ENCODE measurements at places on chromosomes 3 and 15. TPM values are rescaled to one million over a fixed set of nuclear protein-coding genes. Genes with fewer than 3 reads are reported as not detected.

- DNase-seq, result no peak
Measured at GRCh38 chr15:53251996-53252395, 461.9 kb upstream of the ONECUT1 start.

DNA sequence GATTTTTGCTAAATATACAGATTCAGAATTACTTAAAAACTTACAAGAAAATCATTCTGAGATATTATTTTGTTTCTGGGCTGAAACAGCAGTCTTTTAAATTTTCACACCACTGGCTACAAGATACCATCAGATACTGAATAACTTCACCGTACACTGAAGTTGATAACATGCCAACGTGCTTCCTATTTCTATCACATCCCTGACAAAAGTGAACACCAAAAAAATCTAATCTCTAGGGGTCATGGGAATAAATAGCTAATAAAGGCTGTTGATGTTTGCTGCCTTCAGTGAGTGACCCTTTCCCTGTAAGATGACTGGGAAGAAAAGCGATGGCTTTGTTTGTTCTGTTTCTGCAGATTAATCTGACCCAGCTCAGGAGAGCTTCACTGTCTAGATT is 120.5 kb downstream of the DUT start:
- DNase-seq, result no peak

DNA sequence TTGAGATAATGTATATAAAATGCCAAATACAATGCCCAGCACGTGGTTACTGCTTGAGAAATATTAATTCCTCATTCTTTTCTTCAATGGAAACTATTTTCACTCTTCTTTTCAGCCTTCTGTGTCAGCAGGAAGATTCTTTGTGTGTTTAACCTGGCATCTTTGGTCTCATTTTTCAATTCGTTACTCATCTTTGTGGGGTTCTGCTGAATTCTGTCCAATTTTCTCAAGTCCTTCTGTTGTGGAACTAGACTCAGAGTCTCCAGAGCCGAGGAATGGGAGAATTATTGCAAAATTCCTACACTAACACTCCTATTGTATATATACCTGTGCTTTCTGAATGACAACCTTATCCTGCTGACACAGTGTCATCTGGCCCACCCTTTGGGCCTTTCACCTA is 96.8 kb upstream of the RGMA start:
- no peak for DNase-seq

GRCh38 chr3:129604767-129605166 is 1.7 kb downstream of the PLXND1 start:
- no peak for DNase-seq

DNA sequence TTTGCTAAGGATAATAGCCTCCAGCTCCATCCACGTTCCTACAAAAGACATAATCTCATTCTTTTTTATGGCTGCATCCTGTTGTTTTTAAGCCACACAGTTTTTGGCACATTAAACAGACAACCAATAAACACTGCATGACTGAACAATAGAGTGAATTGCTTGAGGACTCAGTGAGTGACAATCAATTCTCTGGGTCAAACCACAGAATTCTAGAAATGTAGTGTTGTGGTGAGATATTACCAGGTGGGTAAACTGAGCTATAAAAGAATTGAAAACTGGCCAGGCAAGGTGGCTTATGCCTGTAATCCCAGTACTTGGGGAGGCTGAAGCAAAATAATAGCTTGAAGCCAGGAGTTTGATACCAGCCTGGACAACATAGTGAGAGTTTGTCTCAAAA is 154.7 kb upstream of the CADPS start:
- no peak for DNase-seq

- no peak for DNase-seq
Measured at GRCh38 chr3:15498431-15499214, 22.9 kb downstream of the COLQ start.

- no peak for DNase-seq
Measured at GRCh38 chr15:90463381-90463780, 66.3 kb upstream of the CRTC3 start.

GRCh38 chr15:74655424-74655823 is 39.8 kb downstream of the CLK3 start:
- no peak for DNase-seq

The CYP1A2 gene
- not detected for total RNA-seq

GRCh38 chr3:99644017-99644416 is 5.6 kb downstream of the COL8A1 start:
- no peak for DNase-seq

The EOGT gene
- total RNA-seq, result 20.7 TPM

The CPLX3 gene
- total RNA-seq, result not detected

The CLCN2 gene
- total RNA-seq, result 3.5 TPM

- DNase-seq, result no peak
Measured at GRCh38 chr3:34948517-34948916, 690.8 kb upstream of the ARPP21 start.

GRCh38 chr3:135134684-135135075 is 339.6 kb downstream of the EPHB1 start:
- DNase-seq, result no peak

- DNase-seq, result no peak
Measured at GRCh38 chr3:126343649-126344035, 13.6 kb downstream of the KLF15 start.

- DNase-seq, result no peak
Measured at GRCh38 chr15:73822998-73823397, 50.4 kb upstream of the TBC1D21 start.

- DNase-seq, result no peak
Measured at GRCh38 chr3:64291345-64291744, 66.1 kb upstream of the PRICKLE2 start.

The KLHL18 gene
- total RNA-seq, result 18.9 TPM

The SLC28A1 gene
- not detected for total RNA-seq

GRCh38 chr3:45682311-45682710 is 6.9 kb upstream of the SACM1L start:
- DNase-seq, result no peak

The FEZF2 gene
- total RNA-seq, result not detected

DNA sequence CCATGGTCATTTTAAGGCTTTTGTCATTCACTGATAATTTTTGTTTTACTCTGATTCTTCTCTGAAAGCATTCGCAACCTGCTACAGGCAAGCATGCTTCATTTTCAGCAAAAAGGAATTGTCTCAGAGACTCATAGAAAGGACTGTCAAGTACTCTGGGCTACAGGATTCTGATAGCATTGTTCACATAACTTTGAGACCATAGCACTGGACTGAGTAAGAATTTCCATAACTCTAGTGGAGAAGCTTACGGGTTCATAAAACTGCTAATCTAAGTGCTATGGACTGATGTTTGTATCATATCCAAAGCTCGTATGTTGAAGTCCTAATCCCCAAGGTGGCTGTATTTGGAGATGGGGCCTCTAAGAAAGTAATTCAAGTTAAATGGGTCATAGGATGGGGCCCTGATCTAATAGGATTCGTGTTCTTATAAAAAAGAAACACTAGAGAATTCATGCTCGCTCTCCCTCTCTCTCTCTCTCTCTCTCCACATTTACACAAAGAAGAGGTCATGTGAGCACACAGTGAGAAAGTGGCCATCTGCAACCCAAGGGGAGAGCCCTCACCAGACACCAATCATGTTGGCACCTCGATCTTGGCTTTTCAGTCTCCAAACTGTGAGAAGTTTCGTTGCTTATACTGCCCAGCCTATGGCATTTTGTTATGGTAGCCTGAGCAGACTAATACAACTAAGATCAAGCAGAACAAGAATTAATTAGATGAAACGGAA is 60.4 kb downstream of the CRYGS start:
- no peak for DNase-seq

- no peak for DNase-seq
Measured at GRCh38 chr15:48798319-48798718, 12.6 kb downstream of the CEP152 start.

The VIPR1 gene
- total RNA-seq, result 1.1 TPM

The CHST13 gene
- total RNA-seq, result 36.4 TPM

- peak; percentile 35 for DNase-seq
Measured at GRCh38 chr3:191329654-191330529, at the start of gene UTS2B. Gene UTS2B, minus strand, starts transcription at chr3:191330526. Its CDS starts 48,337 bp downstream, at chr3:191282189.

GRCh38 chr3:194483850-194484249 is 3.0 kb downstream of the ATP13A3 start:
- no peak for DNase-seq

- no peak for DNase-seq
Measured at GRCh38 chr3:16430717-16431630, 82.5 kb downstream of the RFTN1 start.

The CYP8B1 gene
- total RNA-seq, result not detected

GRCh38 chr3:157174290-157174648 is 14.3 kb upstream of the CCNL1 start:
- DNase-seq, result peak; percentile 21

DNA sequence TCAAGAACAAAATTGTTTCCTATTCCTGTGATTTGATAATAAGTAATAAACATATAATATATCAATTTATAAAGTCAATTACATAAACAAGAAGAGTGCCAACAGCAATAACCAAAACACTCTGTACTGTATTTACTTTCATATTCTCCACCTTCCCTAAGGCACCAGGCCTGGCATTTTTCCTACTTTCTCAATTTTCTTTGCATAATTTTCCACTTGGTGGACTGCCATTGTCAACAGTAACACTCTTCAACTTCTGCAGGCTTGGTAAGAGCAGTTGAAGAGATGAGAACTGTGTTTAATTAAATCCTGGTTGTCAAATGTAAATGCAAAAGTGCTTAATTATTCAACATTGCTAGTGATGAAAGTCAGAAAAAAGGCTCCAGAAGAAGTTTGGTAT is 229.8 kb upstream of the PLSCR5 start:
- no peak for DNase-seq

The ABTB1 gene
- total RNA-seq, result 42.5 TPM

- peak; percentile 37 for DNase-seq
Measured at GRCh38 chr3:43378066-43378935, 92.0 kb downstream of the SNRK start.

The SKOR1 gene
- 1.1 TPM for total RNA-seq

The GALNT15 gene
- under 0.01 TPM for total RNA-seq

- no peak for DNase-seq
Measured at GRCh38 chr3:55879901-55880331, 392.8 kb upstream of the WNT5A start.

DNA sequence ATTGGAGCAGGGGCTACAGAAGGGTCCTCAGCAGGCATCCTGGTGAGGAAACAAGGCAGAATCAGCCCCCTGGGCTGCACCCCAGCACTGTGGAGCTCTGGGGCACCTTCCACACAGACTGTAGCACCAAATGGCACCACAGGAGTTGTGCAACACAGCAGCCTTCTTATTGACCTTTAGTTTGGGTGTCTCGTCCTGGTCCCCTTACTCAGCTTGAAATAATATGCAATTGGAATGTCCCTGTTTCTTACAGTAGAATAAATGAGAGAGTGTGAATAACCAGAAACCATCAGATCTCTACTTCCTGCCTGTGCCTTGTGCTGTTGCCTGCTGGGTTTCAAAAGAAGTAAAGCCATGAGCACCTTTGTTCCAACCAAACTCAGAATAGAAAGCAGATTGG is 44.5 kb downstream of the RPLP1 start:
- no peak for DNase-seq

DNA sequence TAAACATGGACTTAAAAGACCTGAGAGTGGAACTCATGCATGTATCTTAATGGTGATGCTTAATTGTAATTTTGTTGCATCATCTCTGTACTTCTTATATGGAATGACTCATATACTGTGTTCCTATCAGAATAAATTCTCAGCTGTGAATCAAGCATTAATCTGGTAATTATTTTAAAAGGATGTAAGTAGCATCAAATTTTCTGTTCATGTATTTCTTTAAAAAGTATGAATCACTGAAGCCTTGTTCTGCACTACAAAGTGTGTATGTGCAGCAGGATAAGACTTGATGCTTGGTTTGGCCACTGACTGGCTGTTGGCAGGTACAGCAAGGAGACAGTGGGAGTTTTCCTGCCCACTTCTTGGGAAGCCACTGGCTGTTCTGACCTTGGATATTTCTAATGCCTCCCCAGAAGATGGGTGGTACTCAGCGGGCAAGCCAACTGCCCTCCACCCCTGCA is 123.9 kb downstream of the ANO10 start:
- DNase-seq, result no peak

DNA sequence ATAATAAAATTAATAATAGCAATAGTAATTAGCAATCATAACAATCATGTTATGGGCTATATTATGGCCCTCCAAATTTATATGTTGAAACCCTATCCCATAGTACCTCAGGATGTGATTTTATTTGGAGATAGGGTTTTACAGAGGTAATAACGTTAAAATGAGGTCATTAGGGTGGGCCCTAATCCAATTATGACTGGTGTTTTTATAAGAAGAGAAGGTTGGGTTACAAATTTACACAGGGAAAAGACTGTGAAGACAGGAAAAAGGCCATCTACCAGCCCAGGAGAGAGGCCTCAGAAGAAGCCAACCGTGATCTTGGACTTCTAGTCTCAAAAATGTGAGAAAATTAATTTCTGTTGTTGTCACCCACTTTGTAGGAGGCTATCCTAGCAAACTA is 353.1 kb downstream of the CHL1 start:
- DNase-seq, result no peak

DNA sequence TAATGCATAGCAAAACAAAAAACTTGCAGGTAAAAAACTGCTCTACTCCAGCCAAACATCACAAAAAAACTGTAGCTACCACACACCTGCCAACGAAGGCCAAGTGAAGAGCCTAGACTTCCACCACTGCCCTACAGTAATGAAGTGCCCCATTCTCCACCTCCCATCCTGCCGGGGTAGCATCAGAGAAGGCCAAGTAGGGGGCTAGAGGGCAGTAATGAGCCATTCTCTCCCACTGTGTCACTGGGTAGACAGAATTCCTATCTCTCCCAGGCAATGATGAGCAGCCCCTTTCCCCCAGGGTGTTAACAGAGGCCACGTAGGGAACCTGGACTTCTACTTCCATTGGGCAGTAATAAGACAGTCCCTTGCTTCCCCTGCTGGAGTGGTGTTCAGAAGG is 9.5 kb downstream of the SEC22C start:
- peak; percentile 26 for DNase-seq

- DNase-seq, result no peak
Measured at GRCh38 chr15:91018158-91018557, 4.2 kb downstream of the VPS33B start.

The TUSC2 gene
- 28.8 TPM for total RNA-seq

The GOLGA8J gene
- total RNA-seq, result under 0.01 TPM

DNA sequence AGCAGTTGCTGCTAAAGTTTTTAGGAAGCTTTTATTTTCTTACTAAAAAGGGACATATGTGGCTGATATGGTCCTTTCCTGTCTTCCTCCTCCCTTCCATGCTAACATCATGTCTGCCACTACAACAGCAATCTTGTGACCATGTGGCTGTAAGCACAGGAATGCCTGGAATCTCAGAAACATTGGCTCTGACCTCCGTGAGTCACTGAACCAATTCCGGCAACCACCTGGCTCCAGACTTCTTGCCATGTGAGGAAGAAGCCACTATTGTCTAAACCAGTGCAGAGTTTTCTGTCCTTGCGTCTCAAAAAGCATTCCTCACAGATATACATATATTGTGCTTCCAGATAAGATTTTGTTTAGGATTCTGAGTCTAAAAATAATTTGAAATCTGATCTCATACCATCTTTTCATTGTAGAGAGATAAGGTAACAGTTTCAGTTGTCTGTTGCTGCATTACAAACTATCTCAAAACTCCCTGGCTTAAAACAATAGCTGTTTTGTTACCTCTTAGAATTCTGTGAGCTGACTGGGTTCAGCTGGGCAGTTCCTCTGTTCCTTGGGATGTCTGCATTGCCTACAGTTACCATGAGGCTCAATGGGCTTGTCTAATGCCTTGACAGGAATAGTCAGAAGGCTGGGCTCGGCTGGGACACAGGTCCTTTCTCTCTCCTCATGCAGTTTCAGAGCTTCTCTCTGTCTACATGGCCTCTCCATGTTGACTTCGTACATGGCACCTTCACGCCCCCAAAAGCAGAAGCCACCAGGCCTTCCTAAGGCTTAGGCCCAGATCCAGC is 77.3 kb upstream of the MAGI1 start:
- no peak for DNase-seq

The CHRD gene
- total RNA-seq, result under 0.01 TPM

The GPR62 gene
- total RNA-seq, result under 0.01 TPM

All from hematopoietic multipotent progenitor cell (in vitro differentiated cells).